COR-L47 (cell line): ENCODE measurements at places on chromosomes 4 and X.

DNA sequence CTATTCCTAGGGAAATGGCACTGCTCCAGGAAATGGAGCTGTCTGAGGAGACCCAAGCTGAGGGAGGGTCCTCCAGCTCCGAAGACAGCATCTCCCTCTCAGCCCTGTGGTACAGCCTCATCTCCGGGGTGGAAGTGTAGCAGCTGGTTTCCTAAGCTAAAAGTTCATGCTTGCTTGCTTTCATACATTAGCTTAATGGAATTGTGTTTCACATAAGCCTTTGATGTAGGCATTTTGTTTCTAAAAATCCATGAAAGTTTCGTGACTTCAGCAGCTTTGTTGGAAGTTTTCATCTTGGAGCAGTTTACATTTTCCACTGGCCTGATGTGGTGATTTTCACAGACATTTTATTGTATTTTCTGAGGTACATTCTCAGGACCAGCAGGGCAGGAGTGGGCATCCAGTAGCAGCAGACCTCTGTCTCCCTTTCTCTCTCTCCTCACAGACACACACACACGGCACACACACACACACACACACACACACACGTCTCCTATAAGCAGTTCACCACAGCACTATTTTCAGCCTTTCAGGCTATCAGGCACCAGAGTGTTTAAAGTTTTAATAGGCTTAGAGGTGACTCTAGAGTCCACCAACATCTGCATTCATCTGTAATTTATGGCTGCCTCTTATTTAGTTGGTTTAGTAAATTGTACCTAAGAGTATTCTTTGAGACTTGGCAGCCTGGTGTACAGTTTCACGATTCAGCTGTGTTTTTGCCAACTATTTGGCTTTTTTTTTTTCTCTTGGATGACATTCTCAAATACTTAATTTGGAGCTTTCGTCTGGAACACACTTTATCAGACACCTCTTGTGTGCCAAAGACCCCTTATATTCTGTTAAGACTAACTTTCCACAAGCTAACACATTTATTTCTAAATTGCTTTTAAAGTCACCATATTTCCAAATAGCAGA is 225.8 kb upstream of the SFRP2 start:
- no peak for DNase-seq

DNA sequence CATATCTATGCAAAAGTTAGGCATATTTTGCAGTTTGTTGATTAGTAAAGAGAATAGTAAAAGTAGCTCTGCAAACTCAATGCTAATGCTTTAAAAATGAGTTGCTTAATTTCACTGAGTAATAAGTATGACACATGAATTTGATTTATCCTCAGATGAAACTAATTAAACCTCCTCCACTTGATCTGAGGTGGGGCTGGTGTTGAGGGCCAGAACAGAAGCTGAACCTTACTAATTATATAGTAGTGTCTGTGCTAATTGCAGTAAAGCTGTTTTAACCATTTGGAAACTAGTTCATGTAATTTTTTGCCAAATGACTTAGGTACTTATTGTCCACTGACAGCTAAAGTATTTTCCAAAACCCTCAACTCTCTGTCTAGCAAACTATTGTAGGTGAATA is 7.7 kb upstream of the PGAM4 start:
- DNase-seq = peak; percentile 2

DNA sequence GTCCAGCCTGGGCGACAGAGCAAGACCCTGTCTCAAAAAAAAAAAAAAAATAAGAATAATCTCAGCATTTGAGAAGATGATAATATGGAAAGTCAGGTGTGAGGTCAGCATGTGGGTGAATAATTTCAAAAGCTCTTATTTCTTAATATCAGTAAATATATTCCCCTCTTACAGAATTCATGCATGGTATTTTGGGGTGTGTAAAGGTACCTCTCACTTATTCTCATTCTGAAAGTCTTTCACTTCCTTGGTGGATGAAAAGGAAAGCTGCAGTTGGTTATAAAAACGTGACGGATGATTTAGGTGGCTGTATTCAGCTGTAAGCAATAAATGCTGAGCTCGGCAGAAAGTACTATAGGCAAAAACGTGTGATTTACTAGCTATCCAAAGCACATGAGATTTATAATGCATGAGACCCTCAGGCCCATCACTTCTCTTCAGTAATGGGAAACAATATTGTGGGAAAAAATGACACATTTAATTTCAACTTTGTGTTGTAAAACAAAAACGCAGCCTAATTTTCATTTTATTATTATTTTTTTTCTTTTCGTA is 353.2 kb upstream of the MAGEB2 start:
- DNase-seq = no peak

GRCh38 chr4:78824001-78824400 is 47.9 kb downstream of the BMP2K start:
- no peak for DNase-seq

DNA sequence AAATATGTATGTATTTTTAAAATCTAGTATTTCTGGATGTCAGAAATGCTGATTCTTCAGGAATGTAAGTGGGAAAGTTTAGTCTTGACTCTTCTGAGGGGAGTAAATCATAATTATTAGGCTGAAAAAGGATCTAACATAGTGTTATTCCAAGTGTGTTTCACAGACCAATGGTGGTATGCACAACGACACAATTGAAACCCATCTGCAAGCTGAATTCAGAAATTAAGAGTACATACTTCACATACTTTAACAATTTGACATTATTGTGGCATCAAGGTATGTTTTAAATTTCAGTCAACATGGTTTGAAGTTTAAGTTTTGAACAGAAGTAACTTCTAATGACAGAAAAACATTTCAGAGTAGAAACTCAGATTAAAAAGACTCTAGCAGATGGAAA is 236.7 kb downstream of the SLC7A11 start:
- no peak for DNase-seq

DNA sequence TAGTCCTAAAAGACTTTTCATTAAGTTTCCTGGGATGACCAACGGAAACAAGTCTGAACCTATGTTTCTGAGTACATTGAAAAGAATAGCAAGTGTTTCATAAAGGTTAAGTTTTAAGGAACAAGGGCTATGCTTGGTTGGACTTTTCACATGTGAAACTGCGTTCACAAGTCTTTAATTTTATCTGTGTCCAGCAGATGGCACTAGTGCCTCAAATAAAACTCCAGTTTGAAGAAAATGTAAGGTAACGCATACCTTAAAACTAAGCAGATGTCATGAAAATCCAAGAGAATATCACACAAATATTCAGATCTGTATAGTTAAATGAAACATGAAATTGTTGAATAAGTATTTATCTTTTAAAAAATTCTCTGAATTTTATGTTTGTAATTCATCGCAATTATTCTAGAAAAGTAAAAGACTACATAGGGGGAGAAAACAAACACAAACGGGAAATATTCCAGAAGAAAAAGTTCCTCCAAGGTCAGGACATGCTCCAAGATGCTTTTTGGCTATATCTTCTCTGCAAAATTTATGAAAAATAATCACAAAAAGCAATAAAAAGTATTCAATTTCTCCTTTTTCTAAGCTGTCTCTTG is 89.6 kb upstream of the MAD2L1 start:
- peak; percentile 30 for DNase-seq

DNA sequence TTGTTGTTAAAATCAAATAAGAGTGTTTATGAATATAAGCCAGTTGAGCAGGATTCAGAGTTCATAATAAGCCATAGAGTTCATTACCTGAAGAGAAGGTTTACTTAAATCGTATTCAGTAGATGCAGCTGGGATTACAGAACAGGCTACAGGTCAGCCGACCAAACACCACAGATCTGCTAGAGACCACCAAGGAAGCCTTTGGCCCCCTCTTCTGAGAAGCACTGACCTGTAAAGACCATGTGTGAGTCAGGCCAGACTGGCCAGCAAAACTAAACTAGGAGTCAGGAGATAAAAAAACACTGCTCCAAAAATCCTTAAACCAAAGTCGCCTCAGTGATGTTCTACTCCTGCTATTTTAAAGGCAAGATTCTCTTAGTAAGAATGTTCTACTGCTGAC is 1125.5 kb downstream of the FAT4 start:
- no peak for DNase-seq

GRCh38 chrX:44816367-44816766 is 27.5 kb upstream of the DUSP21 start:
- DNase-seq = no peak

- DNase-seq = no peak
Observed at GRCh38 chr4:2436301-2436700, 17.5 kb downstream of the CFAP99 start.

GRCh38 chrX:65985922-65986588 is 53.8 kb downstream of the VSIG4 start:
- DNase-seq = peak; percentile 25

DNA sequence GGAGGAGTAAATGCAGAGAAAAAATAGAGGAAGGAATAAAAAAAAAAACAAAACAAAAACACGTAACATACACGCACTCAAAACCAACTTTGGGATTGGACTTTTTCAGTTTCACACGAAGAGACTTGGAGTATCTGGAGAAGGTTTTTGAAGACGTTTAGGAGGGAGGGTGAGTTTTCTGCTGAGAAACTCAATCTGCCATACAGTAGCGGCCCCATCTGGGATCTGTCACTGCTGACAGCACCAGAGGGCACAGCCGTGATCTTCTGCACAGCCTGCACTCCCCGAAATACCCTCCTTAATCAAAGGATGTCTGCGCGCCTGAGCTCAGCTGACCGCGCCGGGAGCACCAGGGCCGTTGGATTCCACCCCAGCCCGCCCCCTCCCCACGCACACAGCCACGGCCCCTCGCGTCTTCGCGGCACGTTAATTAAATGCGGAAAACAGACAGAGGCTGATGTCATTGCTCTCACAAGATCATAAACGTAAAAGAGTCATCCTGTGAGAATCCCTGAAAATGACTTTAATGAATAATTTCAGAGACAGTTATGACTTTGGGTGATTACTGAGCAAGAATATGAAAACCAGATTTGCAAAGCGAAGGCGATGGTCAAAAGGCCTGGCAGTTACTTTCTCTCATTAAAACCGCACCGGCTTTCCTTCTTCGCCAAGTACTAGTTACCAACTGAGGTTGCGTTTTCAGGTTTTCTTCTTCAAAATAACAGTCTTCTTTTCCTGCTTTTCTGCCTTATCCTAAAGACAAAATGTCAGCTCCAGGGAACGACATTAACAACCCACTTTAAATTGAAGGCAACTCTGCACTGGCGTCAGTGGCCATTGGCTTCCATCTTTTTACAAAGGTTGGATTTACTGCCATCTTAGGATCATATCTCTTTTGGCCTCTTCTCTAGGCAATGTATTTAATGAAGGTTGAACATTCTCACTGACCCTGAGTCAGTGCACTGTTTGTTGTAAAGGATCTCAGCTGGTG is 10.6 kb downstream of the HAND2 start:
- no peak for DNase-seq

DNA sequence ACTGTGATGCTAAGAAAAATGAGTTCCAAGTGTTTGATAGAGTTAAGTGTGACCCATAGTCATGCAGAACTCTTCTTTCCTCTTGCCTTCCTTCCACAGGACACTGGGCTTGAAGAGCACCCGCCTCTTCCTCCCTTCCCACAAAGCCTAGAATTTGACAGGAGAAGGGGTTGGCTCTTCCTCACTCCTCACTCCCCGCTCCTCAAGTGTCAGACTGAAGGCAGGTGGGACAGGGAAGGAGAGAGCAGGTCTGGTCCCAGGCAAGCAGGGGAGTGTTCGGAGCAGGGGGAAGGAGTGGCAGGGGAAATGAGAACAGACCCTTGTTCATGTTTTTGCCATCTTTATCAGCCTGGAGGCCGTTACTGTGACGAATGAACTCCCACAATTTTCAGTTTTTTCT is 10.7 kb downstream of the MAGED2 start:
- no peak for DNase-seq

DNA sequence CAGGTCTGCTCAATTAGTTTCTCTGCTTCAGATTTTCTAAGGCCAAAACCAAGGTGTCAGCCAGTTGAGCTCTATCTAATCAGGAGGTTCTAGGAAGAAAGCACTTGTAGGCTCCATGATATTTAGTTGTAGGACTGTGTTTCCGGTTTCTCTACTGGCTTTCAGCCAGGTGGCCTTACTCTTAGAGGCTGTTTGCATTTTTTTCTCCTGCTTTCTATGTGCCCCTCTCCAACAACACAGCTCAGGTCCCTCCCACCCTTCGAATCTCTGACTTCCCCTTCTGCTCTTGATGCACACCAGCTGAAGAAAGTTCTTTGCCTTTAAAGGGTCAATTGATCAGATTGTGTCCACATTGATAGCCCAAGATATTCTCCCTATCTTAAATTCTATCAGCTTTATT is 245.2 kb downstream of the RAB28 start:
- DNase-seq = no peak

- peak; percentile 25 for DNase-seq
Observed at GRCh38 chr4:142373610-142374009, 472.5 kb downstream of the INPP4B start.

DNA sequence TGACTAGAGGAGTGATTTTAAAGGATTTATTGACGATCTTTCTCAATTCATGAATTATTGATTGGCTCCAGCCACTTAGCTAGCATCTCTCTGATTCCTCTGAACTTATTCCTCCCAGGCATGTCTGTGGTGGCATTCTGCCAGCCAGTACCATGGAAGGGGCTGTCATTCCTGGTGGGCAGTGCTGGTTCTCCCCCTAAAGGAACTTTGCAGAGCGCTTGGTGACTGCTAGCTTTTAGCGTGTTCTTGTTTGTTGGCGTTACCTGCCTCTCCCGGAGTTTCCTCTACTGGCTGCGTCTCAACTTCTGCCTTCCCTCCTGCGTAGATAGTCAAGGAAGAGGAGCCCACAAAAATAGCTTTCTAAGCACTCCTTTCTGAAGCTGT is 19.3 kb downstream of the SRD5A3 start:
- DNase-seq = no peak

- DNase-seq = no peak
Observed at GRCh38 chr4:118282692-118283091, 70.1 kb downstream of the PRSS12 start.

DNA sequence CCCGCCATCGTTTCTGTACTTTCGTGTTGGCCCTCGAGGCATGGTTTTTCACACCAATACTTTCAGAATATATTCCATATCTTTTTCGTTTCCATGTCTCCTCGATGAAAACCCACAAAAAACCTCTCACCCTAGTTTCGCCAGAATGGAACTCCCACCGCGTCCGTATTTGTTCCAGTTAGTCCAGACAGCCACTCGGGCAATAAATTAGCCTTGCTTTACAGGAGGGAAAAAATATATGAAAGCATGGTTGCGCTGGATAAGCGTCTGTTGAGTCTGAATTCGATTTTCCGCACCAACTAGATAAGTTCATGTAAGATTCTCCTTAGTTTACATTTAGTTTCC is 550 bp upstream of the CHM start:
- no peak for DNase-seq

GRCh38 chr4:98610926-98611676 is 47.3 kb downstream of the TSPAN5 start:
- DNase-seq = no peak

GRCh38 chrX:39167791-39168190 is 366.5 kb downstream of the MID1IP1 start:
- no peak for DNase-seq
